Stimulated activated CD4-positive, alpha-beta T cell treated with anti-CD3 and anti-CD28 coated beads, Interleukin-4, amount 100 ng/mL, for 1 hour (primary cell): ENCODE measurements at places on chromosomes 4 and X.

DNA sequence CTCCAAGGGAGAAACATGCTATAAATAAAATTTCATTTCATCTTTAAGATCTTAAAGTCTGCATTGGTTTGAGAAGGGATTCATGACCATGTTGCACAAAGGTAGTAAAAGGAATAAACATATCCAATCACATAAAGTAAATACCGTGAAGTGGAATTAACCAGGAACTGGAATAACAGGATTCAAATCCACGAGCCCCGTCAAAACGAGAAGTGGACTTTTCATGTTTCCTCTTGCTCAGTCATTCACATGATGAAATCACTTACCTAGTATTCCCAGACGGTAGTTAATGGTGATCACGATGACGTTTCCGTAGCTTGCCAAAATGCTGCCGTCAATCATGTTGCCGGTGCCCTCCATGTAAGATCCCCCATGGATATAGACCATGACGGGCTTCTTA, 199.7 kb downstream of the NLGN4X start:
- no peak for DNase-seq

DNA sequence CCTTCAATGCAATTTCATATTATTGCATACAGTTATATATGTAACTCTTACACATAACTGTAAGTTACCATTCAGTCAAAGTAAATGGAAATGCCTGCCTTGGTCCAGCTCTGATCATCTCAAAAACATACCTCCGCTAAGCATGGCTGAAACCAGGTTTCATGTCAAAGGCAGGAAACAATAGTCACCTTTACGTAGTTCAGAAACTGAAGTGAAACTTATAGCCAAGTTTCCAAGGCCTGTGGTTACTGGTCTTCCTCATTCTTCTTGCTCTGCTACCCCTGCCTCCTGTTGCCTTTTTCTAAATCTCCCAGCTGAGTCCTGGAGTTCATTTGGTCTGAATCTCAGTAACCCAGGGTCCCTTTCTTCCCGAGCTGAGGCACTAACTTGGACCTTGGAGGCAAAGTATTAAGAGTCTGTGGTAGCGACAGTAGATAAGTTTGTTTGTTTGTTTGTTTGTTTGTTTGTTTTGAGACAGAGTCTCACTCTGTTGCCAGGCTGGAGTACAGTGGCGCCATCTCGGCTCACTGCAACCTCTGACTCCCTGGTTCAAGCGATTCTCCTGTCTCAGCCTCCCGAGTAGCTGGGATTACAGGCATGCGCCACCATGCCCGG, 30.8 kb downstream of the DAPP1 start:
- DNase-seq: no peak

- DNase-seq: no peak
Measured at GRCh38 chrX:73932522-73932921, 369.5 kb downstream of the CHIC1 start.

DNA sequence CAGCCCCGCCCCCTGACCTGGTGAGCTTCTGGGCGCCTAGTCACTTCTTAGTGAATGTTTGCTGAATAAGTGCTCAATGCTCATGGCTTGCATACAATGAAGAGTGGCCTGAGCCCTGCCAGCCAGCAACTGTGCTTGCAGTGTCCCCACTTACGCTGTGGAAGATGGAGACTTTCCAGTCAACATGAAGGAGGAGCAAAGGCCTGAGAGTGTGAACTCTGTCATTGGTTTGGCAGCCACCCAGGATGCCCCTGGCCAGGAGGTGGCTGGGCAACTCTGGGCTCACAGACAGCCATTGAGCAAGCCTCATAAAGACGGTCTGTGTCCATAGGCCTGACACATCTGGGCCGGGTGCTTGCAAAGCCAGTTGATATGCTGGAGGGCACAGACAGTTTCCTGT, 72.1 kb upstream of the MAMLD1 start:
- no peak for DNase-seq

GRCh38 chr4:75254745-75255144, 259.5 kb downstream of the RCHY1 start:
- no peak for DNase-seq

DNA sequence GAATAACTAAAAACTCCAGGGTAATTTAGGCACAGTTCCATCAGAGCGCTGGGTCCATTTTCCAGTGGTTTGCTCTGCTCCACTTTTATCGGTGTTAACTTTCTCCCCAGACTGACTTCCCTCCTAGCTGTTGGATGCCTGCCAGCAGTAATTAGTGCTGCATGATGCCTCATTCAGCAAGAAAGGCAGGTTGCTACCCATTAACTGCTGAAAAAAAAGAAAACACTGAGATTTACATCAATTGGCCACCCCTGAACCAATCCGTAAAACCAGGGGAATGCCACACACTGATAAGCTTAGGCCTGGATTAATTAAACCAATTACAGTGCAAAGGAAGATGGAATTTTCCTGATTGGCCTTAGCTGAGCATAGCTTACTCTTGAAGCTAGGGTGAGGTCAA, 182.4 kb upstream of the CXXC4 start:
- no peak for DNase-seq

DNA sequence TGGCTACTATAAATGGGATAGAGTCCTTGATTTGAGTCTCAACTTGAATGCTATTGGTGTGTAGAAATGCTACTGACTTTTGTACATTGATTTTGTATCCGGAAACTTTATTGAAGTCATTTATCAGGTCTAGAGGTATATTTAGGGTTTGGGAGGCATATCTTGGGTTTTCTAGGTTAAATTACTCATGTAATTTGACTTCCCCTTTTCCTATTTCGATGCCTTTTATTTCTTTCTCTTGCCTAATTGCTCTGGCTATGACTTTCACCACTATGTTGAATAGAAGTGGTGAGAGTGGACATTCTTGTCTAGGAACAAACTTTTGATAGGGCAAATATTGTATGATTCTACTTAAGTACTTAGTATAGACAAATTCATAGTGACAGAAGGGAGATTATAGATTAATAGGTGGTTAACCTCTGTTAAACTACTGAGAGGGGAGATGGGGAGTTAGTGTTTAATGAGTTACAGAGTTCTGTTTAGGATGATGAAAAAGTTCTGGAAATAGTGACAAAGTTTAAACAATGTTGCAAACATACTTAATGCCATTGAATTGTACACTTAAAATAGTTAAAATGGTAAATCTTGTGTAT, 22.8 kb upstream of the HSPA4L start:
- no peak for DNase-seq

DNA sequence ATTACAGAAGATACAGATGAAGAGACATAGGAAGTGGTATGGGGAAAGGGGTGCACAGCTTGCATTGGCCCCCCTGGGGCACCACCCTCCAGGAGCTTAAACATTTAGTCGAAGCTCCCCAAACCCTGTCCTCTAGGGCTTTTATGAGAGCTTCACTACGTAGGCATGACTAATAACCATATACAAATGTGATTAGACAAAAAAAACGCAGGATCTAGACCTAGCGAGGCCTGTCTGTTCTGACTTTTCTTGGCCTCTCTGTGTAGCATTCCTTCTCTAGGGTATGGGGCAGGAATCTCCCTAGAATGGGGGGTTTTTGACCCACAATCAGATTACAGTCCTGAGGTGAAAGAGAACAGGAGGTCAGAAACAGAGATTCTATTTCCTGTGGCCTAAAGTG, 293.7 kb upstream of the GALNTL6 start:
- DNase-seq: no peak

- no peak for DNase-seq
Measured at GRCh38 chr4:31366041-31366440, 645.9 kb downstream of the PCDH7 start.

- no peak for DNase-seq
Measured at GRCh38 chrX:40109288-40110008, 11.7 kb upstream of the BCOR start.

DNA sequence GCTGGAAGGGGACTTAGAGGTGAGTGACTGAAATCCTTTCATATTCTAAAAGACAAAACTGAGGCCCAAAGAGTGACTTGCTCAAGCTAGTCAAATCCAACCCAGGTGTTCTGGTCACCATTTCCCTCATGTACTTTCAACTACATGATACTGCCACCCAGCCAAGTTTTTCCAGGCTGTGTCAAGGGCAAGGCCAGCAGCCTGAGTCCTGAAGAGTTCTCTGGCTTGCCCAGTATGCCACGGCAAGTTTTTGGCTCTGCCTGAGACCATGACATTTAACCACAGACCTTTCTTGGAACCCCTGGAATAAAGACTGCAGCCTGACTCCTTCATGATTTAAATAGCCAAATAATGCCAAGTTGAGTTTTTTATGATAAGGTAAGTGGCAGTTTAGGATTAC, 10.7 kb upstream of the TMEM164 start:
- DNase-seq: no peak

GRCh38 chr4:113987382-113987941, 8.0 kb upstream of the ARSJ start:
- no peak for DNase-seq

DNA sequence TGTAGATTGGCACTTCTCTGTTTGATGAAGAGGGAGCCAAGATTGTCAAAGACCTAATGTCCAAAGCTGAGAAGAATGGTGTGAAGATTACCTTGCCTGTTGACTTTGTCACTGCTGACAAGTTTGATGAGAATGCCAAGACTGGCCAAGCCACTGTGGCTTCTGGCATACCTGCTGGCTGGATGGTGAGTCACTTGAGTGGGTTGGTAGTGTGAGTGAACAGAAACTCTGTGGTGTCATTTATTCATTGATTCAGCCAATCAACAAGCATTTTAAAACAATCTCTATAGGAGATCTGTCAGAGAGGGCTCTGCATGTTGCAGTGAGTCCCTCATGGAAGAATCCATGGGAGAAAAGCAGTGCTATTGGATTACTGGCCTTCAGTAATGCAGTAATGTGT, 16.3 kb downstream of the TAF9B start:
- peak; percentile 30 for DNase-seq

GRCh38 chrX:13520351-13520750, 49.0 kb upstream of the EGFL6 start:
- no peak for DNase-seq

DNA sequence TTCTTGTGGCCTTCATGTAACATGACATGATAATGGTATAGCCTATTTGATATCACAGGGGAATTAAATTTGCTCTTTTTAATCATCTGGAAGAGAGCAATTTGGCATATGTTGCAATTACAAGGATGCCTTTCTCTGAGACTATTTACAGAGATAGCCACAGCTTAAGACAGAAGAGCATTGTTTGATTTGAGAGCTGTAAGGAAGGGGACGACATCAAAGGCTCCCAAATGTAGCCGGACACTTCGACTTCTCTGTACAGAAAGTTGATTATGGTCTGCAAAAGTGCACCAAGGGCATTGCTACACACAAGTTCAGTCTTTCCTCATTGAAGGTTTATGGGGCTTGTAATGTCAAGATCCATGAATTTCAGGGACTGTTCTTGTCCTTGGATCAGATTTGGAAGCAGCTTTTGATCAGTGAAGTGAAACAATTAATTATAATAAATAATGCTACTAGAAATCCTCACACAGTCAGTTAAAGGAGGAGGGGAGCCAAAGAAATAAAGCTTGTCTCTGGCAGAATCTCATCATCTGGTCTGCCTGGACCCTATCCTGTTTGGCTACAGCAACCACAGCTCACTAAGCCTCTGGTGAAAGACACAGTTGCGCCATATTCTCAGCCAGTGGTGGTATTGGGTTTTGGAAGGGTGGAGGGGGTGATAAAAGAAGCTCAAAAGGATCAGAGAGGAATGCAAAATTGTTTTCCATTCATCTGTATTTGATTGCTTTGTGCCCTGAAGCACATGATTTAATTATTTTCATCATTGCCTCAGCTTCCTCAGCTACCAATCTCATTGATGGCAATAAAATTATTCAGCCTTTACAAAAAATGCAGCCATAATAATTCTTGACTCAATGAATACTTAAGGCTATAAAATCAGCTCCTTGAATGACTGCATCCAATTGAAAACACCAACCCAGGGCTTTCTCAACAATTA, 654.3 kb upstream of the LCORL start:
- no peak for DNase-seq

GRCh38 chr4:8888856-8889255, 17.2 kb upstream of the HMX1 start:
- no peak for DNase-seq

DNA sequence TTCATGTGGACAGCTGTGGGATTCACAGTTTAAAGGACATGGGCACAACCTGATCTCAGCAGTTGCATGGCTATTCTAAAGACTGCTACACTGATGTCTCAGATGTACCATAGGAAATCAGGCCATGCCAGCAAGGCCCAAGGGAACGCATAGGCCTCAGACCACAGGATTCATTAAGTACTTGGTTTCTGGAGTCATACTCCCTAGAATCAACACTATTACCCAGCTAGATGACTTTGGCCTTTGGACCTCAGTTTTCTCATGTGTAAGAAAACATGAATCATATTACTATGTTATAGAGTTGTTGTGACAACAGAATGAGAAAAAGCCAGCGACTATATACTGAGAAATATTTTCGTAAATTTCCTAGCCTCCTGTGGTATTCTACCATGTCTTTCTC, 67.9 kb downstream of the NHS start:
- DNase-seq: no peak

- DNase-seq: no peak
Measured at GRCh38 chrX:40243755-40244515, 146.2 kb upstream of the BCOR start.

GRCh38 chr4:135601351-135601750, 1399.8 kb upstream of the PABPC4L start:
- DNase-seq: no peak

- no peak for DNase-seq
Measured at GRCh38 chr4:77903186-77903585, 40.6 kb downstream of the MRPL1 start.

DNA sequence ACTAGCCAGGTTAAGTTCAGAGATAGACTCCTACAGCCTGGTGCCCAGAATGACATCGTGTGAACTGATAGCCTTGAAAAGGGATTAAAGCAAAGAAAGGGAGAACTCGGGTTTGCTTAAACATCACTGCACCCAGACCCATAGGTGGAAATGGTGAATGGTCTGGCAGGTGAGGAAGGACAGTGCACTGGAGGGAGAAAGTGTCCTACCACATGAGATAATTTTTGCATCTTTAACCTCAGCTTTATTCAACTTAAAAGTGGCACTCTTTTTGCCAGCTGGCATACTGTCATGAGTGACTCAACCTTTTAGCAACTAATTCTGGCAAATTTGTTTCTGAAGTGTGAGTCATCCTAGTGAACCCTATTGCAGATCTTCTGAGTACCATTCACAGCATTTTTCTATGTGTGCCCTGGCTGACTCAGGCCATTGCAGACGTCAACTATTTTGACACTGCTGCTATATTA, 53.0 kb upstream of the DAPP1 start:
- DNase-seq: no peak

DNA sequence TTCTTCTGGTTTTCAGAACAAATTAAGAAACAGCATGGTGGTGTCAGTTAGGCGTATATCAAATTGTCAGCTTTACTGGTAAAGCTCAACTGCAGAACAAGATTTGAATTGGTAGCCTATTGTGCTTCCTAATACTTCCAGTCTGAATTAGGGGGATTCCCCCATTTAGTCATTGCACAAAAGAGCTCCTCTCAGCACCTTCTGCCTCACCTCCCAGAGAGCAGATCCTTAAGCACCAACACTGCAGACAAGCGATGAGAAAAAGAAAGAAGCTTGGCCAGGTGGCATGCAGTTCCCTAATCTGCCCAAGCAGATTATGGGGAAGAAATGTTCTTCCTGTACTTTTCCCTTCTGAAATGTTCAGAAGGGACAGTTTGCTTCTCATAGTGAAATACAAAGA, 9.2 kb downstream of the MAP9 start:
- no peak for DNase-seq
